ENCODE measurements at places on chromosomes 3 and 15. TPM values are rescaled to one million over a fixed set of nuclear protein-coding genes. Genes with fewer than 3 reads are reported as not detected.

DNA sequence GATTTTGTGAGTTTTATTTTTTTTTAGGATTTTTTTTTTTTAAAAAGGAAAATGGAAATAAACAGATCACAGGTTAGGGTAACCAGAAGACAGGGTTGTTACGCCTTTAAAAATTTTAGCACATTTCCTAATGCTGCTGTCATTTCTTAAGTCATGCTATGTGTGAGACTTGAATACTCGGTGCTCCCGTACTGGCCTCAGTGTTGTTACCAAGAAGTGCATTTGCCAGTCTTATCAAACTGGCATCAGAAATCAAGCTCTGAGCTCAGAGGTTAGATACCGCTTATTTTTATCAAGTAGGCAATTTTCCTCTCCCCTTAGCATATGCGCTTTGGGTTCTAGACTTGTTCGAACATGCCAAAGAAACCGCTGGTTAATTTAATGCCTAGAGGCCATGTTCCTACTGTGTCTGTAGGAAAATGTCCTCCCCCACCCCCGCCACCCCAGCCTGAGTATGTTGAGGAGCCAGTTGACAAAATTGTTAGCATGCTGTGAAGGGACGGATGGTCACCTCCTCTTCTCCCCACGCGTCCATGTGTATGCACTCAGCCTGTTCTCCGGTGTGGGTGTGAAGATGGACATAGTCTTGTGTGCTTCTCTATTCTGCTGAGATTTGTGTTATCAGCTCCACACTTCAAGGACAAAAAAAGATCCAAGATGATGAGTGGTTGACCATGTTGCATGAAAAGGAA lies 88.9 kb downstream of the ITPR1 start:
- no peak for DNase-seq

DNA sequence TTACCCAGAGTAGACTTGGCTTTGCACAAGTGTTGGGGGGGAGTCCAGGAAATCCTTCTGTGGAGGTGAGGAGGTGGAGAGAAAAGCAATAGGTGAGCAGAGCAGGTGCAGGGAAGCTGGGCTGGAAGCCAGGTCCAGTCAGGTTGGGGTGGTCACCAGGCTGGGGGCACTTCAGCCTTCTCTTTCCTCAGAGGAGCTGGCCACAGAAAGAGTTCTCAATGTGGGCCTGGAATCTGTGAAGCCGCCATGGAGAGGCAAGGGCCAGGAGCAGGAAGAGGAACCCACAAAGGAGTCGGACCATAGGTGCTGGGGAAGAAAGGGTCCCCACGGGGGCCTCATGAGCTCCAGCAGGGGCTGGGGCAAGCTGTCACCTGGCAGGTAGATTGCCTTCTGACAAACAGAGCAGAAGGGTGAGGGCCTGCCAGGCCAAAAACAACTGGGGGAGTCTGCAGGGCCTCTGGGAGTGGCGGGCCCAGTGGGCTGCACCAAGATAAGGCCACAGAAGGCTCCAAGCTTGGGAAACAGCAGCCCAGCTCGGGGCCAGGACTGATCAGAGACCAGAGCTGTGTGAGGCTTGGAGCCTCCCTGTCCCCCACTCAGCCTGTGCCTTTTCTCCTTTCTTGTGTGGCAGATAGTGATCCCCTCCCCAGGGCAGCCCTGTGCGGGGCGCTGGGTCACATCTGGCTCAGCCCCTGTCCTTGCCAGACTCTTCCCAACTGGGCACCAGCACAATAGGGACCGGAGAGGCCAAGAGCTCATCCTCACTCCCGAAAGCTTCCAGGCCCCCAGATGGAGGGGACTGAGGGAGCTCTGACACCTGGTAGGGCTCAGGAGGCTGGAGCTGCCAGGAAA lies 53.0 kb upstream of the FGD5 start:
- DNase-seq: no peak

GRCh38 chr3:149534671-149535332 lies 60.3 kb downstream of the TM4SF4 start:
- DNase-seq: no peak

GRCh38 chr3:27138562-27138961 lies 230.6 kb downstream of the NEK10 start:
- no peak for DNase-seq

Gene SCAANT1
- total RNA-seq: 4.7 TPM

Gene SH2D7
- total RNA-seq: not detected
